Stimulated activated CD8-positive, alpha-beta memory T cell treated with anti-CD3 and anti-CD28 coated beads, Interleukin-4, amount 100 ng/mL, for 1 hour (primary cell): ENCODE measurements at places on chromosomes 7 and 10.

- no peak for DNase-seq
Measured at GRCh38 chr7:956031-956430, 1.6 kb upstream of the ADAP1 start.

DNA sequence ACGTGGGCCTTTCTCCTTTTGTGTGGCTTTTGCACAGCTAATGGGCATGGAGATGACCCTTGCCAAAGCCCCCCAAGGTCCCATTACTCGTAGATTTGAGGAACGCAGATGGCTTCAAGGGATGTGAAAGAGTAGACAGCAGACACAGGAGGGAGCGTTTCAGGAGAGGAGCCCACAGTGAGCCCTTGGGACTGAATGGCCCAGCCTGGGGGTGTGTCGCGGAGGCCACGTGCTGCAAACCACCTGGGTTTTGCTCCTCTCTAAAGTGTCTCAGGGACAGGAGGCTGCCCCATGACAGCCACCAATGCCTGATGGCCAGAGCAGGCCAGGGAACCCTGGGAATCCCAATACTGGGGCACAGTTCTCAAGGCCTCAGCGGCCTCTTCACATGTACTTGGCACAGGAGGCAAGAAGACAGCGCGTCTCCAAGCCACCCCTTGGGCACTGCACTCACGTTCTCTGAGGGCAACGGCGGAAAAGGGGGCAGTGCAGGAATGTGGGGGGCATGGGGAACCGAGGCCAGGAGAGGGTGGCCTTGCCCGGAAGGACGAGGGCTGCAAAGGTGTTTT is 185.2 kb downstream of the WDR37 start:
- no peak for DNase-seq

- DNase-seq, result no peak
Measured at GRCh38 chr7:71835056-71835455, 577.1 kb downstream of the CALN1 start.

DNA sequence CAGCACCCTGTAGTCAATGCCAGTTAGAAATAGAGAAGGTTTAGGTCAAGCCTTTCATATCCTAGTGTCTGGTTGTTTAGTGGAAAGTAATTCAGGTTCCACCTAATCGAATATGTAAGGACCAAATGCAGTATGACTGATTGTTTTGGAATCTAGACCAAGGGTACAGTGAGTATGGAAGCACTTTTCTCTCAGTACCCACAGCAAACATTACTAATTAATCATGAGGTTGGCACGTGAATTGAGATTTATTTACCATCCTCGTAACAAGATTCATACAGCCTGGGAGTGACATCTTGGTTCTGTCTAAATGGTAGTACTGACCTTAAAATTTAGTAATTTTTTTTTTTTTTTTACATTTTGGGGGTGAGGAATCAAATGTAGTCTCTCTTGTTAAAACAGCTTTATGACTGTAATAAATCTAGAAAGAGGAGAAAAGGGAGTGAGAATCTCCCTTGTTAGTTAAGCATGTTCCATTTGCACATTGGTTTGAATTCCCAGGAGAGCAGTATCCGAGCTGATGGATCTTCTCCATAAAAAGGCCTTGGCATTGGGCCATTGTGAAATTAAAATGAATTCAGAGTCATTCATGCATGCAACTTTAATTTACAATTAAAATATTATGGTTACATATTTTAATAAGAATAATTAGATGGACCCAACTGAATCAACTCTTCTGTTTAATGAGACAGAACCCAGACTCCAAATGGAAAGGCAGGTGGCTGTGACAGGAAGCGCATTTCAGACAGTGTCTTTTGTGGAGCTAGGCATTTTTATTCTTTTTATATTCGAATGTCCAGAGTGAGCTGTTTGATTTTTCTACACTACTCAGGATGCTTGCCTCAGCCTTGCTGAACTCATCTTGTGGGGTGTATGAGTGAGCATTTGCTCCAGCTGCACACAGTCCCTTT is 57.6 kb downstream of the SNX10 start:
- no peak for DNase-seq

- no peak for DNase-seq
Measured at GRCh38 chr7:13386741-13387140, 602.7 kb downstream of the ETV1 start.

DNA sequence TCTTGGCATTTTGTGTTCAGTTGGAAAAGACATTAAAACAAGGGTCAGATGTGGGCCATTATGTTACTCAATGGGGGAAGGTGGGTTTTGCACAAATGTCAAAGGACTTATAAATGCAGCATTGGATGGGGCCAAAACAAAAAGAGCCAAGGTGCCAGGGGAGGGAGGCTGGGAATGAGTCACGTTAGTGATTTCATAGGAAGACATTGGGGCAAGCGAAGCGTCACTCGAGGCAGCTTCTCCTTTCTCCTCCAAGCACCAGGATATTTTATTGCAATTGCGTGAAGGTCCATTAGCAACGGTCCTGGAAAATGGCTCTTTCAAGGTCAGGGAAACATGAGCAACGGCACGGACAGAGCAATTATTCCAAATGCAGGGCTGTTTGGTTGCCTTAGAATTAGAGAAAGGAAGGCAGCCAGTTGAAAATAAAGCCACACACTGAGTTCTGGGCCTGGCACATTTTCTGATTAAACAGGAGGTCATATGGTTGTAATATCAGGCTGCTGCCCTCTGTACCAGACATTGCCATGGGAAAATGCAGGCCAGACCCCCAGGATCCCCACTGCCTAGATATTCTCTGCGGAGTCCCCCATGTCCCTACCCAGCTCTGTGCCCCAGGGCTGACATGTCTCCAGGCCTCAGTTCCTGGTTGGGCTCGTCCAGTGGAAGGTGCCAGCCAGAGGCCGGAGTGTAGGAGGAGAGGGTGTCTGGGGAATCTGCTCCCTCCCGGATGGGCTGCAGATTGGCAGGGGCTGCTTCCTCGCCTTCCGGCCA is 63.3 kb upstream of the NANOS1 start:
- no peak for DNase-seq

- DNase-seq, result no peak
Measured at GRCh38 chr10:93503075-93503474, 6.7 kb downstream of the CEP55 start.

GRCh38 chr10:118243907-118244306 is 98.2 kb downstream of the FAM204A start:
- DNase-seq, result no peak

GRCh38 chr7:148266795-148267194 is 323.8 kb upstream of the C7orf33 start:
- no peak for DNase-seq

DNA sequence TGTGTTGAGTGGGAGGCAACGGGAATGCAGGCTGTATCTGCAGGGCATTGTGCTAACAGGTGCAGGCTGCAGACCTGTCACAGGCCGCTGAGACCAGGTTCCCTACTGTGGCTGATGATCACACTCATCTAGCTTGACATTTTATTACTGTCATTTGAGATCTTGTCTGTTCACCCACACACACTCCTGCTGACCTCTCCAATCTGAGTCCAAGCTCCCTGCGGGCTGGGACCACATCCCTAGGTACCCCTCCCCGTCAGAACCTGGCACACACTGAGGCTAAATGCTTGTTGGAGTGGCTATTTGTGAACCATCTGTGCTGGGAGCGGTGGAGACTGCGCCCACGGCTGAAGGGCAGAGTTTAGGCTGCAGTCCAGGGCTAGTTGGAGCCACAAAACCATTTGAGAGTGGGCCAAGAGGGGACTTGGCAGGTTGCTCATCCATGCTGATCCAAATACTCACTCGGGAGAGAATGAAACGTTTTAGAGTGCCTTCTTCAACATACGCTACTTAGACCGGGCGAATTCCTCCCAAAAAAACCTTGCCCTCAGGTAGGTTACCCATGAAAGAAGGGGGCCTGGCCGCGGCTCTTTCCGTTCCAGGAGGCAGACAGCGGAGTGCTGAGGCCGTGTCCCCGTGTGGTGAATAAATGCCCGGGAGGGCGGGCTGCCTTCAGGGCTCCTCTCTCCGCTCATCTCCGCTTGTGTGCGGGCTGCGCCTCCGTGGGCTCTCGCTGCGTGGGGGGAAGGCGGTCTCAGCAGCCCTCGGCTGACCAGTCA is 164.4 kb downstream of the RGS10 start:
- no peak for DNase-seq

- DNase-seq, result no peak
Measured at GRCh38 chr10:1174022-1174421, 117.8 kb downstream of the WDR37 start.

DNA sequence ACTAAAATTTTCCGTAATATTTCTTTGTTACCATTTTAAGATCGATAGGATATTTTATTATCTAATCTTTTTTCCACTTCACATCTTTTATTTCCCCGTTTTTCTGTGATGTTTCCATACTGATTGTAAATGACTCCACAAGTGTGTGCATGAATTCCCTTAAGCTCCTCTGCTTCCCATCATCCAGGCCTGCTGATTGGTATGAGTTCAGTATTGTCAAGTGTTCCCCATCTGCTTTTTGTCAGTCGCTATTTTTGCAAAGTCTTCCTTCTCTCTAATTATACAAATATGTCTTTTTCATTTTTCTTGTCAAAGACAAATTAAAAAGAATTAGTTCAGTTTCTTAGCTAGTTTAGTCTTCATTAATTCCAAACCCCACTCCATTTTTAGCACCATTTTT is 184.7 kb downstream of the EXOC4 start:
- no peak for DNase-seq

GRCh38 chr10:12635127-12635541 is 285.8 kb downstream of the CAMK1D start:
- DNase-seq, result no peak

- no peak for DNase-seq
Measured at GRCh38 chr7:141624763-141625162, 73.6 kb downstream of the AGK start.

DNA sequence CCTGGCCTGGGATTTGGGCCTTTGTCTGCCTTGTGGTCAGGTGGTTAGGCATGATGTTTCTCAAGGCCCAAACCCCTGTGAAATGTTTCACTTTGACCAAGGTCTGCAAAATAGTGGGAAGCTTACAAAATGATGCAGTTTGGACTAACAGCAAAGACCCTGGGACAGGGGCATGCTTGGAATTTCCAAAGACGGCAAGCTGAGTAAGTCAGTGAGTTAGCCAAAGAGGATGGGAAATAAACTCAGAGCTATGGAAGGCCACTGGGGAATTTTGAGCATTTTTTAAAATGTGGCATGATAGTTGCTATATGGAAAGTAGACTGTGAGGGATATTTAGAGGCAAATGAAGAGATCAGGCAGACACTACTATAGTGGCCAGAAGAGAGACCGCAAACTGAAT is 31.6 kb upstream of the PPP1R3C start:
- DNase-seq, result no peak

DNA sequence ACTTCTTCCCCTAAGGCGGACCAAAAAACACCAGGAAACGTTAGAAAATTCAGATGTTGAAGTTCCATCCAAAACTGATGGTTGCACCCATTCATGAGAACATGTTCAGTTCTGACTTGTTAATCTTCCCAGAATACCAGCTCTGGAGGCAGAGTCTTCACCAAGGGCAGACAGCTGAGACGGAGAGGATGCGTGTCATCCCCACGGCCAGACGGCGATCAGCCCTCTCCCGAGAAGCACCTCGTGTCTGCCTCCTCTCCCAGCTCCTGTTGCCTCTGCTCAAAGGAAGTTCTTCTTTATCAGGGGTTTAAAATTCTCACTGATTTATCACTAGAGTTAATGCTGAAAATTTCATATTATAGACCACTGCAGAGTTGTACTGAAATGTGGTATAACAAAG is 269.7 kb downstream of the ZMYND11 start:
- DNase-seq, result no peak

DNA sequence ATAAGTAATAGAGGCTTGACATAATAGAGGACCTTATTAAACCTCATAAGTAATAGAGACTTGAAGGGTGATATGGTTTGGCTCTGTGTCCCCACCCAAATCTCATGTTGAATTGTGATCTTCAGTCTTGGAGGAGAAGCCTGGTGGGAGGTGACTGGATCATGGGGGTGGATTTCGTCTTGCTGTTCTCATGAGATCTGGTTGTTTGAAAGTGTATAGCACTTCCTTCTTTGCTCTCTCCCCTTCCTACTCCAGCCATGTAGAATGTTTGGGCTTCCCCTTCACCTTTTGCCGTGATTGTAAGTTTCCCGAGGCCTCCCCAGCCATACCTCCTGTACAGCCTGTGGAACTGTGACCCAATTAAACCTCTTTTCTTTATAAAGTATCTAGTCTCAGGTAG is 8.6 kb downstream of the KIFBP start:
- DNase-seq, result no peak

DNA sequence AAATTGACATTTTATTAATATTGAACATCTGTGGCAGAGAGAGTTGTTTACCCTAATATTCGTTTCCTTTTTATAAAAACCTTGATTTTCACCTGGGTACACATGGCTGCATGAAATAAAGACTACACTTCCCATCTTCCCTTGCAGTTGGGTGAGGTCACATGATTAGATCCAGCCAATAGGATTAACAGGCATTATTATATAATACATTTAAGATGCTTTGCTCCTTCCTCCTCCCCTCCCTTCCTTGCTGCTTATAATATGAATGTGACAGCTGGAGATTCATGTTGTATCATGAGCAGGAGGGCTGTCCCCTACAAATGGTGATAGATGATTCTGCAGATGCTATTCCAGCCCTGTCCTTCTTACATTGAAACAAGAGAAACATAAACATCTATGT is 146.6 kb downstream of the SH2D4B start:
- DNase-seq, result no peak

GRCh38 chr7:116449950-116450349 is 49.6 kb upstream of the CAV2 start:
- DNase-seq, result no peak

DNA sequence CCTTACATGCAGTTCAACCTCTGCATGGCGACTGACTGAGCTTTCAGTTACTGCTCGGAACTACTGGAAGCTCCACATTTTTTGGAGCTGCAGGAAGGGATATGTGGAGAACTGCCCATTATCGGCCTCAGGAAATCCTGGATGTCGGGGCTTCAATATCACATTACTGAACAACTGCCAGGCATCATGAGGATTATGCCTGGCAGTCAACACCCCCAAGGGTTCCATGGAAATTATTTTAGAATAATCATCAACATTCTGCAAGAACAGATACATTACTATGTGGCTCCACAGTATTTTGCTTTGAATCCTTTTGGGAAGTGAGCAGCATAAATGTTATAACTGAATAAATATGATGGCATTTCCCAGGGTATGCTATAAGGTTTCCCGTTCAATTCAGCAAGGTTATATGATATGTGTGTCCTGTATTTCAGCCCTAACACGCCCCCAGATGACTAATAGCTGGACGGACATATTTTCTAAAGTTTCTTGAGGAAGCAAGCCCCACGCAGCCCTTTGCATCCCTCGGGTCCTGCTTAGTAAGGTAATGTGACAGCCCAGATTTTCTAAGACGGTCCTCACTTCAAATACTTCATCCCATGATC is 53.0 kb upstream of the OPALIN start:
- no peak for DNase-seq

DNA sequence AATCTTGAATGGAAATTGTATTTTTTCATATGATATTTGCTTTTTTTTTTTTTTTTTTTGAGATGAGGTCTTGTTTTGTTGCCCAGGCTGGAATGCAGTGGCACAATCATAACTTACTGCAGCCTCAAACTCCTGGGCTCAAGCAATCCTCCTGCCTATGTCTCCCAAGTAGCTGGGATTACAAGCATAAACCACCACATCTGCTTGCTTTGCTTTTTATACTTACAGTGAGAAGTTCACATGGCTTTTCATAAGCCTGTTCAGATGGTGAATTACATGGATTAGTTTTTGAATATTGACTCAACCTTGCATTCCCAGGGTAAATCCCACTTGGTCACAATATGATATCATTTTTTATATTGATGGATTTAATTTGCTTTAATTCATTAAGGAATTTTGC is 22.0 kb downstream of the LRRD1 start:
- DNase-seq, result no peak

GRCh38 chr7:48426966-48427555 is 255.8 kb downstream of the ABCA13 start:
- DNase-seq, result no peak
